NCI-H526 (cell line): ENCODE measurements at places on chromosomes 5 and 9.

DNA sequence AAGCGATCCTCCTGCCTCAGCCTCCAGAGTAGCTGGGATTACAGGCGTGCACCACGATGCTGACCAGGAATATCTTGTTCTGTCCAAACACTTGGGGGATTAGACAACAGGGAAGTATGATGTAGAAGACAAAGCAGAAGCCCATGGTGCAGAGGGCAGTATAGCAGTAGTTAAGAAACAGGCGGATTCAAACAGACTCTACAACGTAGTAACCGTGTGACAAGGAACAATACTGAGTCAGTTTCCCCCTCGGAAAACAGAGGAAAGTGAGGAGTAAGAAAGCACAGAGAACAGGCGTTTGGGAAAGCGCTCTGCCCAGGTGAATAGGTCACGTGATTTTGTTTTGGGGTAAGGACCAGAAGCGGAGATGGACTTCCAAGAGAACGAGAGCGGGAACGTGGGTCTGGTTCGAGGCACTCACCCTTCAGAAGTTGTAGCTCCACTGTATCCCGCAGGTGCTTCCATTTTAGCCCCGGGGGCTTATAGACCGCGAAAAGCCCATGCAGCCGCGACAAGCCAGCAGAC lies 306 bp downstream of the TRUB2 start:
- DNase-seq: no peak

- no peak for DNase-seq
Observed at GRCh38 chr9:70959366-70959765, 162.1 kb downstream of the TRPM3 start.

DNA sequence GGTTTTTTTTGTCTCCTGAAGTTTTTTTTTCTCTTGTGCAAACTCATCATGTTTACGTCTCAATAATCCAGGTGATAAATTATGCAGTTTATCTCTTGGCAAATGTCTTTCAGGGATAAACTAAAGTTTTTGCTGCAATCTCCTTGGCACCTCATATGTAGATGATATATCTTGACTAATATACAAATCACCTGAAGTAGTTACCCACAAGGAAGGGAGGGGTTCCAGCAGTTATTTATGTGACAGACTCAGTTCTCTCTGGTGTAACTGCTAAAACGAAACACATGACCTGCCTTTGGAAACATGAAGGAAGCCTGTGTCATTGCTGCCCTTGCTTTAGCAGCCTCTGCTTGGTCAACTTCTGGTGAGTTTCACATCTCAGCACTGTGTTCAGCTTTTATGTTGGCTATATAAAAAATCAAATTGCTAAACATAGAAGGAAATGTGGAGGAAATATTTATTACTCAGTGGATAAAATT lies 39.3 kb upstream of the KIAA1958 start:
- DNase-seq: no peak

DNA sequence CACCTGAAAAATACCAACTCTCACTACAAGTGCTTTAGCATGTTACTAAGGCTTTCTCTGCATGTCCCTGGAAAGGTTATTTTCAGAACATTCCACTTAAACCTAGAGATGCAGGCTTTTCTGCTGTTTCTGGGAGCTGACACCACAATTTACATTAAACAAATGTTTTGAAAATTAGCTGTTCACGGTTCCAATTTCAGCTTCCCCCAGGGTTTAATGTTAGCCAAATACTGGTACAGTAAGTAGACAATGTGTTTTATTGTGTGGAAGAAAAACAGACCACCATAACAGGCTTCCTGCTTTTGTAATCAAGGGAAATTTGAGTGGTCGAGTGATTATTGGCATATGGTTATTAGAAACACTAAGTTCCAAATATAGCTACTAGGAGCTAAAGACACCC lies 32.0 kb downstream of the MACROH2A1 start:
- DNase-seq: peak; percentile 76

- DNase-seq: no peak
Observed at GRCh38 chr9:16768816-16769215, 101.7 kb downstream of the BNC2 start.

DNA sequence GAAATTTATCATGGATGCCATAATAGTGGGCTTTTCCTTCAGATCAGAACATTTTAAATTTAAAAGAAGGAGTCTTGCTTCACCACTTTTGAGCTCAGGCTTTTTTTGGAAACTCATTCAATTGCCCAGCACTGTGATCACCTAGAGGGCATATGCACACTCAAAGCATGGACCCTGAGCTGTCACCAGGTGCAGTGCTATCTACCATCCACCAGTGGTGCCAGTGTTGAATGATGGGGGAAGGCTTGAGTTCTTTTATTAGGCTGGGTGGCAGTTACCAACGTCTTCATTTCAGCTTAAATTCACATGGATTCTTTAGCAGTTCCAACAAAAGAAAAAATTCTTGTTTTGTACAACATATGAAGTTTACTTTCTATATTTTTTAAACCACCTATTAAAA lies 164.1 kb downstream of the CFAP90 start:
- no peak for DNase-seq

DNA sequence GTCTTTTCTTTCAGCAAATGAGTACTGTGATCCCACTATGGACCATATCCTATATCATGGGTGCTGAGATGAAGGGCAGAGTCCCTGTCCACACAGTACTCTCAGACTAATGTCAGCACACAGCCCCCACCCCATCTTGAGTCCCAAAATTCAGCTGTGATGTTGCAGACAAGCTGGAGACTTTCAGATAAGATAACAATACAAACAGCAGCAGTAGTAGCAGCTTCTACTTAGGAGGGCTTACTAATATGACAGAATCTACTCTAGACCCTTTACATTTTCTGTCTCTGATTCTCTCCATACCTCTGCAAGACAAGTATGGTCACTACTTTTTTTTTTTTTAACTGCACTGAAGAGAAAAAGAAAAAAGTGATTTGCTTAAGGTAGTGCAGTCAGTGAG lies 129.1 kb upstream of the TRIM32 start:
- DNase-seq: no peak

- DNase-seq: no peak
Observed at GRCh38 chr5:94423411-94423810, 195.0 kb downstream of the KIAA0825 start.

DNA sequence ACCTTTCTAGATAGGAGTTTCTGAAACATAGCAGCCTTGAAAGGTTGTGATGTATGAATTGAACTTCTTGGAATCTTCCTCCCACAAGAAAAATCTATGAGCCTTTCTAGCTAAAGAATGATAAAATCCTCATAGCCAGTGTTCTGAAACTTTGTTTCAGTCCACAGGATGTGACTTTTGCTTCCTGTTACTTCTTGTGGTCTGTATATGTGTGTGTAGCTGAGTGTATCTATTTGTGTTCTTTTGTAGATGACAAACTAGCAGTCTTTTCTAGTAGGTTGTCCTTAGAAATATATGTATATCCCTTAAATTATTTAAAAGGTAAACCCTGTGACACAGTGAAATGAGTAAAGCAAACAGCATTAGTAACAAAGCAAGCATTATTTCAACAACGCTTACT lies 188.8 kb downstream of the MRPS30 start:
- no peak for DNase-seq

DNA sequence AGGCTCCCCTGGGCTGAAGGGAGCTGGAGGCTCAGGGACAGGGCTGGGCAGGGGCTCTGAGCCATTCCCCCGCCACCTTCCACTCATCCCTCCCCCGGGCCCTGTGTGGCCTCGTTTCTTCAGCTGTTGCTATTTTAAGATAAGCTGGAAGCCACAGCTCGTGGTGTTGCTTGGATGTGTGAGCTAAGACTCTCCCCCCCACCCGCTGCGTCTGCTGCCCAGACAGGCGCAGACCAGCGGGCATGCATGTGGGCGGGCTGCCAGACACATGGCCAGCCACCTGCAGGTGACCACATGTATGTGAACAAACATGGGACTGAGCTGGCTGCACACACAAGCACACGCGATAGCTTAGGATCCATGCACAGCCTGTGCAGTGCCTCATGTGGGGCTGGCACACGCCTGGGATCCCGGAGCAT lies 8.7 kb downstream of the SNCB start:
- no peak for DNase-seq

GRCh38 chr9:86902991-86903733 lies 44.1 kb downstream of the GAS1 start:
- no peak for DNase-seq

DNA sequence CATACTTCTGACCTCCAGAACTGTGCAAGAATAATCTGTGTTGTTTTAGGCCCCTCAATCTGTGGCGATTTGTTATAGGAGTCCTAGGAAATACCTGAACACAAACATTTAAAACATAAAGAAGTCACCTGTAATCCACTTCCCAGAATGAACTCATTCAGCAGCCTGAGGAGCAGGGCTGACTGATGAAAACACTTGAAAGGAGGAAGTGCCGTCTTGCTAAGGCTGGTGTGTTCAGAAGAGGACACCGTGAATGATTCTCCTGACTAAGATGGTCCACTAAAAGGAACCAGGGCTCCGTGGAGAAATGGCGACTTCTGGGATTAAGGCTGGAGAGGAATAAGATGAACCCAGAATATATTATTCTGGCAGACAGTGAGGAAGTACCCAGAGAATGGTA lies 18.7 kb upstream of the MARCHF6 start:
- DNase-seq: no peak

GRCh38 chr5:73437101-73437776 lies 11.3 kb downstream of the FOXD1 start:
- DNase-seq: peak; percentile 87

DNA sequence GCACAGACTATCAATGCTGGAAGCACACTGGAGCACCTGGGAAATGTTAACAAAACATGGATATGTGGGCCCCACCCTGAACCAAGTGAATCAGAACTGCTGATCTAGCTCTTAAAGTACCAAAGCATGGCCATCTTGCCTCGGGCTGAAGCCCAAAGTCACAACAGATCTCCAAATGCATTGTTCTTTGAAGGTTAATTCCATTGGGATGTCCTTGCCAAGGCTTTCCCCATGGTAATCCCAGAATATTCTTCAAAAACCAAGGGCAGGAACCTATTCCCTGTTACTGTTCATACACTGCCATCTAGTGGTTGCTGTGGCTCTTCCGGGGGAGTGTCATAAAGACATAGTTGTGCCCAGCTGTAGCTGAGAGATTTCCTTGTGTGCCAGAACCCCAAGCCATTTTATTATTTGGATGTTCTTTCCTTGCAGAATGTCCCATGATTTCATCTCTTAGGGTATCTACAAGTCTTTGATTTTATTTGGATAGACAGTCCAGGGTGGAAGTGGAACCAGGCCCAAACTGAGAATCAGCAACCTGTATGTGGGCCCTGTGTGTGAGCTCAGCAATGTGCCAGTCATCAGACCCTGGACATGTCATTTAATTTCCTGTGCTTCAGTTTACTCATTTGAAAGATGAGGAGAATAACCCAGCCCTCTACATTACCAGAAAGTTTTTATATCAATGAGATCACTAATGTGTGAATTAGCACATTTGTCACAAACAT lies 290.0 kb downstream of the ACTL7B start:
- DNase-seq: peak; percentile 70

- no peak for DNase-seq
Observed at GRCh38 chr5:79305706-79306105, 69.8 kb downstream of the JMY start.

DNA sequence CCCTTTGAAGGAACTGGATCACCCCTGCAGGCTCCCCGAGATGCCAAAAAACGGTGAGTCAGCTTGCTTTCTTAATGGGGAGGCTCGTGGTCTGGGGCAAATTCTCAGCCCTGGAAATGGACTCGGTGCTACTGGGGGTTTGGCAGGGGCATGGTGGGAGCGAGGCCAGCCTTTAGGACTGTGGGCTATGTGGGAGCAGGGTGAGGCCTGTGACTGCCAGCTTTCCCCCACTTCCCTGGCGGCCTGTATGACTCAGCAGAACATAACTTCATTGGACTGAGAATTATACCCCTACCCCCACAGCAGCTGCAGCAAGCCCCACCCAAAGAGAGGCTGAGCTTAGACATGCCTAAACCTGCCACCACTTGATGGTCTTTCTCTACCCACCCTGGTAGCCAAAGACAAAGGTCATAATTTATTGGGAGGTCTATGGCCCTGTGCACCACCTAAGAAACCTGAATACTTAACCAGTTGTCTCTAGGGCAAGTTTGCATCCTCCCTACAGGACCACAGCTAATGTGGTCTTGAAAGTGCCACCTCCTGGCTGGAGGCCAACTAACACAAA lies 325.3 kb downstream of the TLE1 start:
- DNase-seq: no peak
